ENCODE measurements at places on chromosomes 6 and 20. TPM values are rescaled to one million over a fixed set of nuclear protein-coding genes. Genes with fewer than 3 reads are reported as not detected.

DNA sequence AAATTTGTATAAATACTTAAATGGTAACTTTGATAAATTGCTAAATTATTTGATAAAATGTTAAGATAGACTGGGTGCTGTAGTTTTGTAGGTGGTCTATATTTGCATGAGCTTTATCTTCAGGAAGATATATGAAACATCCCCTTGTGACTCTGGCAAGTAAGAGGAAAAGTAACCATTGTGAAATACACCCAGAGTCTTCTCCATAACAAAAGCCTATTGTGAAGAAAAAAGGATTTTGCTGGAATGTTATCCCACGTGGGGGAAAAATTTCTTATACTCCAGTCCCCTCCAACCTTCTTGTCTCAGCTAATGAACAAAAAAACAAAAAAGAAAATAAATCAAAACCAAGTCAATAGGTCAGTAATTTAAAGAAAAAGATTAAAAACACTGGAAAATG, 600.7 kb downstream of the HDGFL1 start:
- DNase-seq: no peak

DNA sequence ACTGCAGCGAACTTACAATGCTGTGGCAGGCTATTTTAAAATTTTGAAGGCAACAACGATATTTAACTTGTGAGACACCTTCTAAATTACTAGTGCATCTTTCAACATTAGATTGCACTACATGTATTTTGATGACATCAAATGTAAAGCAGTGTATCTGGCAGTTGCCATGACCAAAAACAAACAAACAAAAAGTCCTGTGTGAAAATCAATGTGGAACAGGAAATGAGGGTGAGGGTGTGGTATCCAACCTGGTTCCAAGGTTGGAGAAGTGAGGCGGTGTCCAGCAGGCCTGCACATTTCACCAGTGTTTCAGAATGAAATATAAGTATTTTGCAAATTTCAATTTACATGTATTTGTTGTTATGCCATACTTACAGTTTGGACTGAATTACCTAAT, 112.0 kb downstream of the LAMP5 start:
- DNase-seq: no peak

DNA sequence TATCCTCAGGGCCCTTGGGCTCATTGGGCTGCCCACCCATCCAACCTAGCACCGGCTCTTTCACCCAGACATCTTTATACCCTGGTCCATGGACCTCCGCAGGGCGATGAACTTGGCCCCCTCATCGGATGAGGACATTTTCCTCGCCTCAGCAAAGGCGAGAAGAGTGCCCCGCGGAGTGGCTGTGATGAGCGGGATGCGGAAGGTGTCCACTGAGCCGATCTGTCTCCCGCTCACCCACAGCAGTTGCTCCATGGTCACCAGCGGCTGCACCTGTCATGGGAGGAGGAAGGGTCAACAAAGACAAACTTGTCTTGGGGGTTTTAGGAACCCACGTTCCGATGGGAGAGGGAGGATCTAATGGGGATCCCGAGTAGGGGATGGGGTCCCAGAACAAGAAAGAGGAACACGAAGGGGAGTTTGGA, 690 bp downstream of the NEU1 start:
- no peak for DNase-seq

- DNase-seq: no peak
Observed at GRCh38 chr20:38023181-38024001, 9.9 kb downstream of the TTI1 start.

Gene PREX1
- 75.4 TPM for total RNA-seq

Gene ECT2L
- not detected for total RNA-seq

Gene GSTA2
- not detected for total RNA-seq
